ENCODE measurements at places on chromosomes 12 and 14. TPM values are rescaled to one million over a fixed set of nuclear protein-coding genes. Genes with fewer than 3 reads are reported as not detected.

DNA sequence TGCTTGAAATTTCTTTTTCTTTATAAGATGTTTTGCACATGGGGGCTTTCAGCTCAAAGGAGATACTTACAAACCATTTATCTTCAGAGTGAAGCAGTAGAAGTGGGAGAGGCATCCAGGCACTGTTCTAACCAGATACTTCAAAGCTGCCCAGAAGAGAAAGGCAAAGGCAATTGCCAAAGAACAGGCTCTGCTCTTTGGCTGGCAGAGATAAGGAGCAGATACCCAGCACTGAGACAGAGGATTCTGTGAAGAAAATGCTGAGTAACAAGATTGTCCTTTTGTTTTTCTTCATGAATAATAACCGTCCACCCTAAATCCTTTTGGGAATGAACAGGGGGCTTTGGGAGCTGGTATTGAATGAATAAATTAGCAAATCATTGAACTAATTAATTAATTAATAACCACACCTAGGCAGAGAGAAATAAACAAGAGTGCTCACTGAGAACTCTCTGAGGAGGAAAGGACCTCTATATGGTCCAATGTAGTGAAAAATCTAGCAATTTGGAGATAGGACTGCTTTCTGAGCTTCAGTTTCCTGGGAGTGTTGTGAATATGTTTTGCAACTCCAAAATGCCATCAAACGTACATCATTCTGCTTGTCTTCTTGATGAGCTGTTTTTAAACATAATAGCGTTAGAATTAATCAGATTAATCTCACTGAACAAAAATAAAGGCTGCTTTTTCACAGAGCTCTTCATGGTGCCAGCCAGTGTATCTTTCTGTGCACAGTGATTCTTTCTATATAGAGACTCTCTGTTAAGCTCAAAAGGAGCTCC, 192.8 kb upstream of the AMIGO2 start:
- peak; percentile 36 for DNase-seq

DNA sequence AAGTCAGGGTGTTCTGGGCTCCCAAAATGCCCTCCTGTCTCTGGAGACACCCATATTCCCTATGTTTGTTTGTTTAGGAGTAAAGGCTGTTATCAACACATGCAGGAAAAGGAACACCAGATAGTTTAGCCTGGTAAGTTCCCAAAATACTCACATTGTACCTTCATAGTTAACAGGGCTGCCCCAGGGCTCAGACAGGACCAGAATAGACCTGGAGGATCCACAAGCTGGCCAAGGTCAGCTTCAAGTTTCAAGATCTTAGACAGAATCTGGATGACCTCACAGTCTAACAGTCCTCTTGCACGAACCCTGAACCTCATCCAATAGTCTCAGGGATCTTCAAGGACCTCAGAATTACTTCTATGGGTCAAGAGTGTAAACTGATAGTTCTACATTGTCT, 18.1 kb upstream of the HSP90B1 start:
- DNase-seq = no peak

DNA sequence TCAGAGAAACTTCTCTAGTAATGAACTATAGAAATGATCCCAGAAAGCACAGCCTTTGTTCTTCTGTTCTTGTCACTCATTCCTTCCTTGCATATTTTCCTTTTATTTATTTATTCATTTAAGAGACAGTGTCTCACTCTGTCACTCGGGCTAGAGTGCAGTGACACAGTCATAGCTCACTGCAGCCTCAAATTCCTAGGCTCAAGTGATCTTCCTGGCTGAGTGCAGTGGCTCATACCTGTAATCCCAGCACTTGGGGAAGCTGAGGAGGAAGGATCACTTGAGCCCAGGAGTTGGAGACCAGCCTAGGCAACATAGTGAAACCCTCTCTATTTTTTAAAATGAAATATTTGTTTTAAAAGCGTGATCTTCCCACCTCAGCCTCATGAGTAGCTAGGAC, 11.5 kb downstream of the TECPR2 start:
- DNase-seq = no peak

DNA sequence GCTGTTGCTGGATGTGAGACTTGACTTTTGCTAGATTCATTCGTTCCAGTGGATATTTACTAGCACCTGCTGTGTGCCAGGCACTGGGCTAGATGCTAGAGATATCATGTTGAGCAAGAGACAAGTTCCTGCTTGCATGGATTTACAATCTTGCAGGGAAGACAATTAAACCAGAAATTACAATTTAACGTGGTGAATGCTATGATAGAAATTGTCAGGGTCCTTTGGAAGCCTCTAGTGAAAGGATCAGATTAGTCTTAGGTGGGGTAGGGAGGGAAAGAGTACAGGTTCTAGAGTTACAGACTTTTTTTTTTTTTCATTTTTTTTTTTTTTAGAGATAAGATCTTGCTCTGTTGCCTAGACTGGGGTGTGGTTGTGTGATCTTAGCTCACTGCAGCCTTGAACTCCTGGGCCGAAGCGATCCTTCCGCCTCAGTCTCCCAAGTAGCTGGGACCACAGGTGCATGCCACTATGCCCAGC, 36.7 kb downstream of the SPATS2 start:
- DNase-seq = no peak

DNA sequence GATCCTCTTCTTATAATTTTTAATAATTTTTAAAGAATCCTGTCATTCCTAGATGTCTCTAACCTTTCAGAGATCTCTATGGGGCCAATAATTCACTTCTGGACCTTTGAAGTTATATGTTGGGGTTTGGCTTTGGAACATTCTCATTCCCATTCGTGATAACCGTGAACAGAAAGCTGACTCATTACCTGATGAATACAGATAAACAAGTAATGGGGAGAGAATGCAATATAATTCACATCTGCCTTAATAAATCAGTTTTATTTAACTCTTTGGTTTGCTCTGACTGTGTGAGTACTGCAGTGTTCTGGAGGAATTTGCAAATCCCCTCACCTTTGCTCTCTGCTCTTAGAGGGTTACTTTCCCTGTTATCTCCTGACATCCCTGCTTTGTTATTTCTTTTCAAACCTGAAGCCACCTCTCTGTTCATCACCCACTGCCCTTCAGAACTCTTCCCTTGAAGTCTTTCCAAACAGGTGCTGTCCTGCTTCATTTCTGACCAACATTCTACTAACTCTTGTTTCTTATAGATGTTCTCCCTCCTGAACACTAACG, 79.6 kb upstream of the SLC38A2 start:
- no peak for DNase-seq

DNA sequence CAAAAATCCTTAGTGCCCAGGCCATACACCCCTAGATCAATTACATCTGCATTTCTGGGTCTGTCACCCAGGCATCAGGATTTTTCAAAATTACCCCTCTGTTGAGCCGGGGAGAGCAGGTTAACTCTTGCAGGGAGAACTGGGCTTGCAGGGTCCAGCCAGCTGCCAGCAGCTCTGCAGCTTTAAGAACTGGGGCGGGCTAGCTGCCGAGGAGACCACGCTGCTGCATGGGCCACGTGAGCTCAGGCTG, at the start of gene DGLUCY:
Gene DGLUCY, plus strand, starts transcription at position 245 of the 250 bp plus-strand sequence. CDS start 46,222 bp downstream, outside the sequence.
- DNase-seq = no peak

DNA sequence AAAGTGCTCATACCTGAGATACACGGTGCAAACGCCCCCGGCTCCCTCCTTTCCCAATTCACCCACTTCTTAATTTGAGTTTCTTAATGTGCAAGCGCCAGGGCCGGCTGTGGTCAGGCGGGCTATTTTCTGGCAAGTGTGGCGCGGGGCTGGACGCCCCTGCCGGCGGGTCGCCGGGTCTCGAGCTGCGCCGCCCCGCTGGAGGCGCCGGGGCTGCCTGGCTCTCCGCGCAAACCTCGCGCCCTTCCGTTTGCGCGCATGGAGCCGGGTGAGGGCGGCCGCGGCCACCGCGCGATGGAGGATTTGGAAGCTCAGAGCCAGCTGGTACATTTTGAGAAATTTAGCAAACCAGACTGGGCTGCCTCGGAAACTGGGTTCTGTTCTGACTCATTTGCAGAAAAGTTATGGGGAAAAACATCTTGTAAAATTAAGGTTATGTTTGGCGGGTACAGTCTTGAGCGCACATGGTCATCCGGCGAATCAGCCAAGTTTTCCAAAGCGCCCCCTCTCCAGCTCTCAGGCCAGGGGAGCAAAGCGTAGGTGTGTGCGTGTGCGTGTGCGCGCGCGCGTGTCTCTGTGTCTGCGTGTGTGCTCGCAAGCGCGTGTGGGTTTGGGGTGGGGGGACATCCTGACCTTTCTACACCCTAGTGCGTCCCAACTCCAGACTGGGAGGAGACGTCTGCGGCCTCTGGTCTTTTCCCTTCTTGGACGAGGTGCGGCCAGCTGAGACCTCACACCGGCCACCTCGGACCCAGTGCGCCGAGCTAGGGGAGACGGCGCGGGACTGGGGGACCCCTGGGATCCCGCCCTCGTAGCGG, 6.5 kb upstream of the OTX2 start:
- no peak for DNase-seq

DNA sequence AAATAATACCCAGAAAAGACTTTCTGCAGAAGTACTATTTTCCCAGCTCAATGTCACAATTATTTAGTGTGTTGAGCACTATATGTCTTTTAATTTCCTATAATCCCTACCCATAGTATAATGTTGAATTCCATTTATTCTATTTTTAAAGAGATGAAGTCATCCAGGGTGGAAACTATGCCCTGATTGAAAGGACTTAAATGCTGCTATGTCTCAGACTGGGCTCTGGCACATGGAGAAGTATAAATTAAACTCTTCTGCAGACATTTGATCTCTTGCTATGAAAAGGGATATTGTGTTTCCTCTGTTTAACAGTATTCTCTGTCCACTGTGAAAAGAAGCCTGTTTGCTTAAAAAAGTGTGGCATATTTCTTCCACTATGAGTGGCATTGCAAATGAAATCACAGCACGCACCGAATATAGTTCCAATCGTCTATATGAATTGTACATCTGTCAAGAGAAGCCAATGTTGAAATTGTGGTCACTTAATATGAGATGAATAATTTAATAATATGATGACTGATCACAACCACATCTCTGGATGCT, 192.3 kb downstream of the BCAT1 start:
- no peak for DNase-seq

- DNase-seq = no peak
These were observed 107.1 kb downstream of the KSR2 start for GRCh38 chr12:117861691-117862090.

GRCh38 chr14:59161561-59162175, 26.8 kb upstream of the DAAM1 start:
- DNase-seq = peak; percentile 75

DNA sequence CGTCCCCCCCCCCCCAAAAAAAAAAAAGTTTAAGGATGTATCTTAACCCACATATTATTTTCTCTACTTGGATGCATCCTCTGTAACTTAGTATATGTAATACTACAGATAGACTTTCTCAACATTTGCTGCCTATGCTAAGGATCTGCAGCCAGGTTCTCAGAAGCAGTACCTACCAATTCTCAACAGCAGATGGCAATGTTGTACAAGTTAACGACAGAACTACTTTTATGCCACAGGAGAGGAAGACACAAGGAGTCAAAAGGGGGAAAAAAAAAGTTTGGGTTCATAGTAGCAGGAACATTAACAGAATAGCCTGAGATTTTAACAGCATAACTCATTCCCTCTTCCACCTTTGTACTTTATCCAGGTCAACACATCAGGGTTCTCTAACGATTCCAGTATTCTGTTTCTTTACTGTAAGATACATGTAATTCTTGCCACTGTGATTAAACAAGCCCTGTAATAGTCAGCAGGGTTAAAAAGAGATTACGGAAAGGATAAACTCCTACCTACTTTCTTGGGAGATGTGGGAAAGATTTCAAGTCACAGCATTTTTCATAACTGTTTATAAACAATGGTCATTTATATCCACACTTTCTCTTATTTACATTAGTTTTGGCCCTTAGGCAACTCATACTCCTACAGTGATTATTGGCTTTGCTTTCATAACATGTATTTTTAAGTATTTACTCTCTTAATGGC, 5.7 kb upstream of the NEK9 start:
- DNase-seq = peak; percentile 66

DNA sequence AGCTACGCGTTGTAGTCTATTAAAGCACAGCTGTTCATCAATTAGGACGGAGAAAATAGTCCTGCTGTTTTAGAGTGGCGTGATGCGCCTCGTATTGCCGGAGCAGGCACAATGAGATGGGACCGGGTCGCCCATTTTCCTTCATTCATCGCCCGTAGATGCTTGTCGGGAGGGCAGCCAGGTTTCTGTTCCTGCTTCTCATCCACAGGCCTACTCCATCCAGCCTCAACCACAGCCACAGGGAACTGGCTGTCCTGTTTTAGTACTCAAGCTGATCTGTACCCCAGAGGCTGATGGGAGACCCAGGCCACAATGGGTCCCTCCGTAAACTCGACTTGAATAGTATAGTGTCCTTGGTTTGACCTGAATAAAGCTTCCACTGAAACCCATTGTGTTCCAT, 264.0 kb downstream of the VRK1 start:
- no peak for DNase-seq

GRCh38 chr14:33987565-33988080, 36.7 kb upstream of the EGLN3 start:
- DNase-seq = no peak

DNA sequence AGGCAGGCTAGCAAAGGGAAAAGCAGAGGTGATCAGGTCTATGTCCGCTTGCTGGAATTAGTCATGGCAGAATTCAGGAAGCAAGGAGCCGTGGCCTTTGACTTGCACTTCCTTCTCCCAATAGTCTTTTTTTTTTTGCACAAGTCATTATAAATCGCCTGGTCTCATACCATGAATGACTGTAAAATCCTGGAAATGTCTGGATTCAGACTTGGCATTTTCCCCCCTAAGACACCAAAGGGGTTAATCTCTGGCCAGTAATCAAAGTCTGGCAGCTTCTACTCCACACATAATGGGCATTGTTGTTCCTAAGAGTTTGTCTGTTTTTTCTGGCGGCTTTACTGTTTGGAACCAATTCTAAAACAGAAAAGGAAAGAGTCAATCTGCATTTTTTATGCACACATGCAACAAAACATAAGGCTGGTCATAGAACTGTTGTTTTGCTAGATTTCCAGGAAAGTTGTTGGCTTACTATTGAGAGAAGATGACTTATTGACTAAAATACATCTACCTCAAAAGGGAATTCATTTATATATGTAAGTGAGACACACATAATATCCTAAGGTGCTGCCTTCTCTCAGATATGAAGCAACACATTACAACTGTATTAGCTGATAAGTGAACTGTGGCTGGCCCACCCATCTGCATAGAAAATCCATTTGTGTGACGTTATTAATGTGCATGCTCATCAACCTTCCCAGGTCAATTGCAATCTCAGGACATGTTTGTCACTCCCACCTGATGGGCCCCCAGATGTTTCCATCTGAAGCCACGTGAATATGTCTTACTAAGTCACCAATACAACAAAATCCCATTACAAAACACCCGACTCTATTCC, 157.3 kb downstream of the BTG1 start:
- no peak for DNase-seq

GRCh38 chr14:72826039-72826438, 67.9 kb downstream of the DPF3 start:
- peak; percentile 5 for DNase-seq

Gene FOXN4
- under 0.01 TPM for total RNA-seq

Gene GYS2
- not detected for total RNA-seq

Gene TIMELESS
- total RNA-seq = 6.7 TPM

Gene NPFF
- not detected for total RNA-seq

Gene ALDH1L2
- under 0.01 TPM for total RNA-seq

Gene GPX2
- total RNA-seq = 0.27 TPM

Gene TDP1
- total RNA-seq = 24.8 TPM

Gene FGF6
- not detected for total RNA-seq
